ENCODE measurements at places on chromosomes 3 and 15.

- DNase-seq: no peak
Measured at GRCh38 chr3:90010341-90010740, 902.9 kb downstream of the EPHA3 start.

GRCh38 chr3:67389176-67389575 lies 265.2 kb downstream of the SUCLG2 start:
- DNase-seq: no peak

- DNase-seq: no peak
Measured at GRCh38 chr3:31240874-31241273, 291.9 kb upstream of the STT3B start.

- DNase-seq: no peak
Measured at GRCh38 chr15:92603743-92604470, 51.7 kb downstream of the FAM174B start.

DNA sequence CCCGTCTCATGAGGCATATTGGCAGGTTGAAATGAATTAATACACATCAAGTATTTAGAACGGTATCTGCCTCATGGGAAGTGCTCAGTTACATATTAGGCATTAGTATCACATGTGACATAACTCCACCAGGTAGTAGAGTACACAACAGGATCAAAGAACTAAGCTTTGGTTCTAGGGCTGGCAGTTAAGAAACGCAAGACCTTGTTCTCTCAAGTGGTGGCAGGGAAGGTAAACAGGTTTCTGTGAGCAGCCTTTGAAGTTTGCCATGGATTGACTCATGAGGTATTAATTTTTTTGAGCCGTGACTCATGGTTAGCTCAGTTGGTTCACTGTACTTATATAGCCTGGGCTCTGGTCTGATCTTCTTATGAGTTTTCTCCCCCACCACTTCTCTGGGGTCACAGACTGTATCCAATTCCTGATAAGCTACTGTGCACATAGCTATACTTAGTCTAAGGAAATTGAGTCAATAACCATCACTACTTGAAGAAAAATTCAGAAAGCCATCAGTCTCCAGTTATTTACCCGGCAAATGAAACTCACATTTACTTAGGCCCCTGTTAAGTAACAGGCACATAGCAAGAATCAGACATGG lies 155.6 kb upstream of the STT3B start:
- DNase-seq: no peak

DNA sequence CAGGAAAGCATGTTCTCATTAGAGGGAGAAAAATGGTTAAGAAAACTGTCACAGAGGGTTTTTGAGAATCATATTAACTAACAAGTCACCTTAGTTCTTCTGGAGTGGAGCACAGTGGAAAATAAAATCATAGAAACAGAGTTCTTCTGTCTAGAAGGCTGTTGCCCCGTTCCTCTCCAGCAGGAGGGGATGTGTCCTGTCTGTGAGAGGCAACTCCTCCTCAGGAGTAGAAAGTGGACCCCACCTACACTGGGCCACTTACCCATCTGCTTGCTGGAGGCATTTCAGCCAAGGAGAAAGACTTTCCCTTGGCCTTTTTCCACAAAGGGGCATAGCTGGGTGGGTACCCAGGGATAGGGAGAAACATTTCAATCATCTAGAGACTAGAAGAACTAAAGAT lies 106.6 kb downstream of the SSR3 start:
- no peak for DNase-seq

GRCh38 chr15:94397337-94397736 lies 166.0 kb downstream of the MCTP2 start:
- no peak for DNase-seq

DNA sequence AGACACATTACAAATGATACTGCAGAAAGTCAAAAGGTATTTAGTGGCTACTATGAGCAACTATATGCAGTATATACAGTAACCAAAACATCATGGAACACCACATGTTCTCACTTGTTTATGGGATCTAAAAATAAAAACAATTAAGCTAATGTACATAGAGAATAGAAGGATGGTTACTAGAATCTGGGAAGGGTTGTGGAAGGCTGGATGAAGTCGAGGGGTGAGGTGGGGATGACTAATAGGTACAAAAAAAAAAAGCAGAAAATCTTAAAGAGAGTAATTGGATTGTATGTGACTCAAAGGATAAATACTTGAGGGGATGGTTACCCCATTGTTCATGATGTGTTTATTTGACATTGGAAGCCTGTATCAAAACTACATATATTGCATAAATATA lies 848.8 kb upstream of the GBE1 start:
- no peak for DNase-seq

GRCh38 chr3:111767756-111768445 lies 91.2 kb upstream of the PHLDB2 start:
- no peak for DNase-seq

DNA sequence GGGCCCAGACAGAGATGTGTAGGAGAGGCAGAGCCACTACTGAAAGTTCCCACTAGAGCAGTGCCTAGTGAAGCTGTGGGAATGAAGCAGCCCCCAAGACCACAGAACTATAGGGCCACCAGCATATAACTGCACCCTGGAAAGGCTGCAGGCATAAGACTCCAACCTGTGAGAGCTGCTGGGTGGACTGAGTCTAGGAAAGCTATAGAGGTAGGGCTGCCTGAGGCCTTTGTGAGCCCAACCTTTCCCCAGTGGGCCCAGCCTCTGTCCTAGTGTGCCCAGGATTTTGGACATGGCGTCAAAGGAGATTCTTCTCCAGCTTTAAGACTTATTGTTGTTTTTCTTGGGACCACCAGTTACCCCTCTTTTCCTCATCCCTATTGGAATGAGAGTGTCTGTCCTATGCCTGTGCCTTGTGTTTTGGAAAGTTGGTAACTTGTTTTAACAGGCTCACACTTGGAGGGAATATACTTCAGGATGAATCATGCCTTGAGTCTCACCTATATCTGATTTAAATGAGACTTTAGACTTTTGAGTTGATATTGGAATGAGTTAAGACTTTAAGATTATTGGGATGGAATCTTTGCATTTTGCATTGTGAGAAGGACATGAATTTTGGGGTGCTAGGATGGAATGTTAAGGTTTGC lies 28.1 kb downstream of the SLMAP start:
- no peak for DNase-seq

DNA sequence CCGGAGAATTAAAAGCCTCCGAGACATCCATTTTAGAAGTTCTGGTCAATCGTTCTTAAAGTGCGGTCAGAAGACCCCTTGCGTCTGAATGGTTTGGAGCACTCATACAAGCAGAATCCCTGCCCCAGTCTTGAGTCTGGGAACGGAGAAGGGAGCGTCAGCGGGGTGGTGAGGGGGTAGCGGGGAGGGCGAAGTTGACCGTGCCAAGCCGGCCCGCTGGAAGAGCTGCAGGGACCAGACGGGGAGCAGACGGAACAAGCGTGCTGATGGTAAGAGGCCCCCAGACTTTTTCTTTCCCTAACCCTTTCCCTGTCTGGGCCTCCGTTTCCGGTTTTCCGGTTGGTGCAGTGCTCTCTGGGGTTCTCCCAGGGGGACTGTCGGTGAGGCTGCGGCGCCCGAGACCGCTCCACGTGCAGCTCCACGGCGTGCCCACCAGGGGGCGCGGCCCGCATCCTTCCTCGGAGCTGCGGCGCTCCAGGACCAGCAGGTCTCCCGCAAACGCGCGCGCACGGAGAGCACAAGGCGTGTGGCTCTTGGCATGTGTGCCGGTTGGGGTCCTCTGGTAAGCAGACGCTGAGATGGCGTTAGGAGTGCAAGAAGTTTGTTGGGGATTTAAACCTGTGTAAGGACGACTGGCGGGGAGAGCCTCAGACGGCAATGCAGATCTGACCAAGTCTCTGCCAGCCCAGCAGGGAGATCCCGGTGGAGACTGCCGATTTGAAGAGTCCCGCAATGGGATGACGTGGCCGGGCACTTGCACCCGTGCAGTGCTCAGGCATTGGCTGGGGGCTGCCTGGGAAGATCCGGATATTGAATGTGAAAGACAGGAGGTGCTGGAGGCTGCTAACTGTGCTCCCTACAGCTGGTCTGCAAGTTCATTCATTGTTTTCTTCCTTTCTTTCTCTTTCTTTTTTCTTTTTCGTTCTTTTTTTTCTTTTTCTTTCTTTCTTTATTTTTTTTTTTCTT lies 19.2 kb upstream of the CORO2B start:
- DNase-seq: peak; percentile 23

DNA sequence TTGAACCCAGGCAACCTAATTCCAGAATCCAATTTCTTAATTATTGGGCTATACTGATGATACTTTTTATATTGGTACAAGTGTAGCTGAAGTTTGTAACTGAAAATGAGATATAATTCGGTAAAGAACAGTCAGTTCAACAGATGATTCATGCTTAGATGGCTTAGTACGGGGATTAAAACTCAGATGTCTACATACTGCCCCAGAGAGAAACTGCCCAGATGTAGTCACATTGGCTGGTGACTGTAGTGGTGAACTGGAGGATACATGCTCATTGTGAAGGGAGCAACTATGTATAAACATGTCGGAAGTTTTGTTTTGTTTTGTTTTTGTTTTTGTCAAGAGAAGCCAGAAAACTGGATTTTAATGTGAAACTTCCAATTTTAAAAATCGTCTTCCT lies 179.6 kb downstream of the ADAMTSL3 start:
- no peak for DNase-seq

DNA sequence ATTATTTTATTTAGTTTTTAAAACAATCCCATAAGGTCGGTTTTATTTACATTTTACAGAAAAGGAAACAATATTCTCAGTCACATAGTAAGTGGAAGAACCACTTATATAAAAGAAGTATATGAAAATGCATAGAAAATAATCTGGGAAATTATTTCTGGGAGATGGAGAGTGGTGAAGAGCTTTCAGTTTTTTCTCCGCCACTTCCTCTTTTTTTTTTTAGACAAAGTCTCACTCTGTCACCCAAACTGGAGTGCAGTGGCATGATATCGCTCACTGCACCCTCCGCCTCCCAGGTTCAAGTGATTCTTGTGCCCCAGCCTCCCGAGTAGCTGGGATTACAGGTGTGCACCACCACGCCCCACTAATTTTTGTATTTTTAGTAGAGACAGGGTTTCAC lies 21.2 kb downstream of the RAD51 start:
- no peak for DNase-seq

DNA sequence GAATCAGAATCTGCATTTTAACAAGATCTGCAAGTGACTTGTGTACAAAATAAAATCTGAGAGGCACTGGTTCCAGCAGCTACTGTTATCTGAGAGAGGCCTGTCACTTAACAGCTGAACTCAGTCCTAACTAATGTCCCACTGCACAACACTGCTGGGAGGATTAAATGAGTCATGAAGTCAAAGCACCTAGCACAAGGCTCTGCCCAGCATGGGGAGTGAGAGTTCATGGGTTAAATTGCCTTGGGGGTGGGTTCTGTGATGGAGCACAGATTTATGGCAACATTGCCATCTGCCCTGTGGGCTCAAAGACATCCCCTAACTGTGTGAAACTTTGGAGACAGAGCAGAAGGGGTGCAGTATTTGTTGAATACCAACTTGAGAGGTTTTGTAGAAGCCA lies 250.9 kb downstream of the PLCL2 start:
- DNase-seq: no peak

GRCh38 chr15:25508369-25509002 lies 69.7 kb upstream of the UBE3A start:
- no peak for DNase-seq

- DNase-seq: no peak
Measured at GRCh38 chr15:52247461-52247860, 48.1 kb downstream of the MYO5C start.

DNA sequence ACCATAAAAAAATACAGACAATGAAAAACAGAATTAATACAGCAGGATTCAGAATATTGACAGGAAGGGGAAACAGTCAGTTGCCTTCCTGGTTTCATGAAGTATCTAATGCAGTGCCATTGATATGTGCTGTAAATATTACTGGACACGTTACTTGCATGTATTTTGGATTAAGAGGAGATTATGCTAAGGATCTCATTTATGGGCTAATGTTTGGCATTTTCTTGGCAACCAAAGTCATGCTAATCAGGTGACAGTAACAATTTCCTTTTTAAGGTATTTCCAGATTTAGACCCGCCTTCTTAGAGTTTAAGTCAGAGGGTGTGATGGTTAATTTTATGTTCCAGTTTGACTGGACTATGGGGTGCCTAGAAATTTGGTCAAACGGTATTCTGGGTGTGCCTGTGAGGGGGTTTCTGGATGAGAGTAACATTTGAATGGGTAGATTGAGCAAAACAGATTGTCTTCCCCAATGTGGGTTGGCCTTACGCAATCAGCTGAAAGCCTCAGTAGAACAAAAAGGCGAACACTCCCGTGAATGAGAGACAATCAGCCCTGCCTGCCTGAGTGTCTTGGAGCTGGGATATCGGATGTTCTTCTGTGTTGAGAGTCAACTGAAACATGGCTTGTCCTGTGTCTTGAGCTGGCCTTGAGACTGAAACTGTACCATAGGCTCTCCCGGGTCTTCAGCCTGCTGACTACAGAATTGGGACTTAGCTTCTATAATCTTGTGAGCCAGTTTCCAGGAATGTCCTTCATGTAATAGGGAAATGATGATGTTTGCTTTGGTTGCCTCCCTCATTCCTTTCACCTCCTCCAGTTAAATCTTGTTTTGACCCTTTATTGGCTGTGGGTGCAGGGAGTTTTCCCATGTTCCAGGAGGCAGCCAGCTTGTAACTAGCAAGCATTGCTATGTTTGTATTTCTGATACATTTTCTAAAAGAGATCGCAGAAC lies 10.5 kb downstream of the SQOR start:
- DNase-seq: no peak

GRCh38 chr3:54322354-54322753 lies 200.0 kb downstream of the CACNA2D3 start:
- no peak for DNase-seq

DNA sequence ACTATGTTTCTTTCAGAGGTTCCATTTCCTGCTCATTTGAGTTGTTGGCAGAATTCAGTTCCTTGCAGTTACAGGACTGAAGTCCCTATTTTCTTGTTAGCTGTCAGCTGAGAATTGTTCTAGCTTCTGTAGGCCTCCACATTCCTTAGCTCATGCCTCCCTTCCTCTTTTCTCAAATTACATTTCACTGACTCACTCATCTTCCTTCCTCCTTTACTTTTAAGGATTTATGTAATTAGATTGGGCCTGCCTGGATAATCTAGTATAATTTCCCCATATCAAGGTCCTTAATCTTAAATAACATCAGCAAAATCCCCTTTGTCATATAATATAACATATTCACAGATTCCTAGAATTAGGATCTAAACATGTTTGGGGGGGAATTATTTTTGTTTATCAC lies 40.6 kb upstream of the RBMS3 start:
- DNase-seq: no peak

GRCh38 chr3:54198556-54198955 lies 76.2 kb downstream of the CACNA2D3 start:
- no peak for DNase-seq

All from stimulated activated CD8-positive, alpha-beta memory T cell treated with anti-CD3 and anti-CD28 coated beads, Interleukin-4, amount 100 ng/mL, for 1 hour (primary cell).